ENCODE measurements at places on chromosomes 7 and 10. TPM values are rescaled to one million over a fixed set of nuclear protein-coding genes. Genes with fewer than 3 reads are reported as not detected.

The CPVL gene
- 0.93 TPM for total RNA-seq

The PDE6C gene
- not detected for total RNA-seq

The TLX1 gene
- total RNA-seq: not detected

The HPSE2 gene
- not detected for total RNA-seq

The PTN gene
- total RNA-seq: under 0.01 TPM

The PNLIPRP2 gene
- not detected for total RNA-seq

The CABCOCO1 gene
- total RNA-seq: not detected

The ATG9B gene
- 0.28 TPM for total RNA-seq

The FKBP6 gene
- not detected for total RNA-seq

The IL6 gene
- total RNA-seq: 1.0 TPM

The ZEB1 gene
- 136 TPM for total RNA-seq

The PSD gene
- total RNA-seq: 0.34 TPM

The GDF10 gene
- total RNA-seq: not detected

The ZNF25 gene
- total RNA-seq: 6.1 TPM

The SHH gene
- total RNA-seq: not detected

The CHST15 gene
- total RNA-seq: 99.0 TPM

The KCP gene
- 0.17 TPM for total RNA-seq

All from dermis blood vessel endothelial cell (primary cell).